Glomerular endothelial cell (primary cell): ENCODE measurements at places on chromosomes 7 and 10. TPM values are rescaled to one million over a fixed set of nuclear protein-coding genes. Genes with fewer than 3 reads are reported as not detected.

NANOS1 gene
- 0.82 and 2.8 TPM in 2 replicates for total RNA-seq

DNA sequence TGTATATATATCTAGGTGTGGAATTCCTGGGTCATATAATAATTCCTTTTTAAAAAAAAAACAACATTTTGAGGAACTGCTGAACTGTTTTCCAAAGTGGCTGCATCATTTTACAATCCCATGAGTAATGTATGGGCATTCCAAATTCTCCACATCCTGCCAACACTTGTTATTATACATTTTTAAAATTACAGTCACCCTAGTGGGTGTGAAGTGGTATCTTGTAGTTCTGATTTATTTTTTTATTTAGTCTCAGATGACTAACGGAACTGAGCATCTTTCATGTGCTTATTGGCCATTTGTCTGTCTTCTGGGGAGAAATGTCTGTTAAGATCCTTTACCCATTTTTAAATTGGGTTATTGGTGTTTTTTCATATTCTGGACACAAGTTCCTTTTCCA lies 12.0 kb upstream of the KLHL7 start:
- DNase-seq = no peak

DNA sequence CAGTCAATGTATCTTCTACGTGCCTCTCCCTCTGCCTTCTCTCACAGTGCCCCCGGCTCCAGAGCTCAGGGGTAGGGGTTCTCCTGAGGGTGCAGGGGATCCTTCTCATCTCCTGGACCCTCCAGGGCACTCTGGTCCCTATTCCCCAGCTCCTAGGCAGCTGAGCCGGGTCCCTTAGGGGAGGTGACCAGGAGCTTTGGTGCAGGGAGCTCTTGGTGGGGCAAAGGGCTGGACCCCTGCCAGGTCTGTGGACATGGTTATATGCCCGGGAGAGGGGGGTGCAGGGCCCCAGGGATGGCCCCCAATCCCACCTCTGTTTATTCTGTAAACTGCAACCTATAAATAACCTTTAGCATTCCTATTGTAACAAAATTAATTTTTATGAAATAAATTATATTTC lies 16.6 kb upstream of the SLC29A3 start:
- no peak for DNase-seq

GRCh38 chr10:12719365-12719764 lies 282.1 kb downstream of the CCDC3 start:
- DNase-seq = no peak

GRCh38 chr7:15131661-15132060 lies 229.1 kb upstream of the DGKB start:
- no peak for DNase-seq

CALML3 gene
- not detected in 2 replicates for total RNA-seq

SVIL gene
- 122 and 126 TPM in 2 replicates for total RNA-seq

DNA sequence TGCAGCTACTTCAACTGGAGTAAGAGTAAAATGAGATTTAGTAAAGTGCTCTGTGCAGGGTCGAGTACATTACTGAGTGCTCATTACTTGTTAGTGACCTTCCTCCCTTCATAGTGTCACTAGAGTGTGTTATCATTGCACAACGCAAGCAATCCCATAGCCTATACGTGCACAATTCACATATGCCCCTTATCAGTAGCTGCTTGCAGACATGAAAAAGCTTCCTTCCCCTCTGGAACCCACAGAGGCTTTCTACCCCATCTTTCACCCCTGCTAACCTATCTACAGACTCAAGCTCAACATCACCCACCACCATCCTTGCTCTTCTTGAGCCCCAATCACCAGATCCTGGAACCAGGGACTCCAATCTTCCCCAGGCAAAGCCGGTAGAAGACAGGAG lies 59.3 kb downstream of the C7orf25 start:
- no peak for DNase-seq

- no peak for DNase-seq
Observed at GRCh38 chr10:14698111-14698828, 76.4 kb downstream of the FAM107B start.

LIPM gene
- not detected in 2 replicates for total RNA-seq

HHEX gene
- 46.6 and 76.5 TPM in 2 replicates for total RNA-seq

DNA sequence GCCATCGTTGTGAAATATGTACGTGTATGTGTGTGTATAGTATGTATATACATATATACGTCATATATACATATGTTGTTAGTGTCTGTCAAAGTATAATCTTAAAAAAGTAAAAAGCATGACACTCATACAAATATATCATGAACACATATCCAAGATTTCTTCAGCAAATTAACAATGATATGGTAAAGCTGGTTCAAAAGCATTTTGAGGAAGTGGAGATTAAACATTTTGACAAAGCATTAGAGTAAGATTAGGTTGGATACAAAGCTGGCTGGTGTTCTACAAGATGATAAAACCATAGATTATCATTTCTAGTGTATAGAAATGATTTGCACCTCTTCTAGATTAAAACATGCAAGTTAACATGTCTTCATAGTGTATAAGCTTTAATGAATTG lies 771 bp upstream of the NUDCD3 start:
- DNase-seq = no peak

DNA sequence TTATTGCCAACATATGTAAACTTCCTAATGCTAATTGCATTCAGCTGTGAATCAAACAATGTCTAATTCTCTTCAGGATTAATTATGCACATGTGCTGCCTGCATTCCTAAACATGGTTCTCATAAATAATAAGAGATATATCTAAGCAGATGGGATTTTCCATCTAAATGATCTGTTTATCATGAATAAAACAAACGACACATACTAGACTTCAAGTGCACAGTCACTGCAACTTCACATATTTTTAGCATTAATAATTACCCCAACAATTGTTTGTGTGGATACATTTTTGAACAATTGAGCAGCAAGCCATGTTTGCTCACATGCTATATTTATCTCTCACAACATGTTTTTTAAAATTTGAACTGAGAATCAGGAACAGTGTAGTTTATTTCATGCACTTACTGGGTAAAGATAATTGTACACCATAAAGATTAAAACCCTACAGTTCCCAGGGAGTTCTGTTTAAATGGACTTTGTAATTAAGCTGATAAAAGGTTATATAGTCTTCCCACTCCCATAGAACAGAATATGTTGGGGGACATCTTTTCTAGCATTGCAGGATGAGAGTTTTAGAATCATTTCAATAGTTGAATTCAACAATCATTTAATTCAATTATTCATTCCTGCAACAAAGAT lies 378.5 kb downstream of the MDFIC start:
- DNase-seq = peak; percentile 2

NEBL gene
- 0.44 and 0.47 TPM in 2 replicates for total RNA-seq

GRCh38 chr7:91876391-91877133 lies 3.9 kb downstream of the MTERF1 start:
- no peak for DNase-seq

- no peak for DNase-seq
Observed at GRCh38 chr7:47479821-47480575, 101.9 kb downstream of the TNS3 start.

DNA sequence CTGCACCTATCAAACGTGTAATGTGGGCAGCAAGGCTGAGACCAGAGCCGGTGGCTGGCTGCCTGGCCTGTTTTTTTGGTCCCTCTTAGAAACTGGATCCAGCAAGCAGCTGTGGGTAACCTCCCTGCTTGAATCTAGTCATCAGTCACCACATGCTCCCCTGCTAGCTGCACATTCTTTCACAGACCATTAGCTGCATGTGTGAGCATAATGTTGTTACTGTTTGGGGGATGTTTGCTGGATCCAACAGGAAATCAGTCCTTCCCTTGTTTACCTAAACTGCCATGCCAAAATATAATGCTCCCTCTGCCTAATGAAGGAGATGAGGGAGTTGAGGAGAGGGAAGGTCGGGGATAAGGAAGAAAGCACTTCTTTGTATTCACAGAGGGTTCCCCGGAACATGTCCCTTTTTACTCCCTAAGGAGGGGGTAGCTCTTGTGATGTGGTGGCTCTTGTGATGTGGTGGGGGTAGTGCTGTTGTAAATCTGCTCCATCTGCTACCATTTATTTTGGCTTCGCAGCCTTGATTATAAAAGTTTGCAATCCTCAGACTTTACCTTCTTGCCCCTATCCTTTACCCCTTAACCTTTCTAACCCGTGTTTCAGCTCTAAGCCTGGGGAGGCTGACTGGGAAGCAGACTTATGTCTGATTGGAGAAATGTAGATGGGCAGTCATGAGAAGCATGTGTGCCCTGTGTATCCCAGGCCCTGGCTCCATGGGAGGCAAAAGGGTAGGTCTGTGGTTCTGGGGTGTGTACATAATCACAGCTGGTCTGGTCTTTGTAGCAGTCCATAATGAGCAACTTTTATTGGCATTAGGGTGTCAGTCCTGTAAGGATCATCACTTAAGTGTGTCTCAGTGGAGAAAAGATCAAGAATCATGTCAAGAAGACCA lies 20.8 kb downstream of the LOXL4 start:
- no peak for DNase-seq

SLC16A9 gene
- total RNA-seq = 1.5 and 4.6 TPM in 2 replicates

DNA sequence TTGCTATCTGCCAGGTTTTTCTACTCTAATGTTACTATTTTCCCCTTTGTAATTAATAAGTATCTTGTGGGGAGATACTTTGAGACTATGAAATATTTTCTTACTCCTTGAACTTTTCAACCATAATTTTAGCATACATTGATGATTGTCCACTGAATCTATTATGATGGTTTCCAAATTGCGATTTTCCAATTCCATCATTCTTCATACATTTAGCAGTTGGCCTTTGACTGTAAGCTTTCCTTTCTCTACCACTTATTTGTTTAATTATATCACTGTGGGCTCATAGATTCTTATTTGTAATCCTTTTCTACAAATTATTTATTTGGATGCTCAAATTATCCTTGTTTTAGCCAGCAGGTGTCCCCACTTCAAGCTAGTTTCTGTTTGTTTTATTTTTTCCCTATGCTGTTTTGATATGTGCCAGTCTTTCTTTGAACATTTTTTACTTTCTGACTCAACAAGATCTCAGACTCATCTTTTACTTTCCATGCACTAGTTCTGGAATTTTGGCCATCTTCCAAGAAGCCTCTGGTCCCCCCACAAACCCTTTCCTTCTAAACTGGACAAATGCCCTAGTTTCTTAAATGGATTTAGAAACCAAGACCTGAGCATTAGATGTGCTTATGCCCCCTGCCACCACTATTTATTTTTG lies 11.4 kb upstream of the MRPS16 start:
- no peak for DNase-seq

DNA sequence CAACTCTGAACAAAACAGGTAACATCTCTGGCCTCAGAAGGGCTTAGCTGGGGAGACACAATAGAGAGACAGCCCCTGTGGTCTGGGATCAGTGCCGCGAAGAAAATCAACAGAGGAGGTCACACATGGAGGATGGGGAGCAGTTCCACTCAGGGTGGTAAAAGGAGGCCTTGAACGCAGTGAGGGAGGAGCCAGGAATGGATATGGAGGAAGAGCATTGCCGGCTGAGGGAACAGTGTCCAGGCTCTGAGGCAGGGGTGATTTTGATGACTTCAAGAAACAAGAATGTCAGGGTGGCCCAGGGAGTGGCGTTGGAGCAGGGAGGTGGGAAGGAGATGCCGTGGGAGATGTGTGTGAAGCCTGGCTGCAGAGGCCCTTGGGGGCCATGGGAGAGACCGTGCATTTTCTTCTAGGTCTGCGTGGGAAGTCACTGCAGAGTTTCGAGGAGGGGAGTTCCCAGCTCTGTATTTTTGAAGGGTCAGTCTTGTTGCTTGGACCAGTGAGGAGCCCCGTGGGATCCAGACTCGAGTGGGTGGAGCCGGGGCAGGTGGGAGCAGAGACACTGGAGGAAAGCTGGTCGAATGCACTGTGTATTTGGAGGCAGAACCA lies 35.7 kb upstream of the SH2D4B start:
- DNase-seq = no peak

- no peak for DNase-seq
Observed at GRCh38 chr10:48973065-48973464, 33.4 kb upstream of the LRRC18 start.

SEMA4G gene
- total RNA-seq = 6.9 and 10.0 TPM in 2 replicates

DNA sequence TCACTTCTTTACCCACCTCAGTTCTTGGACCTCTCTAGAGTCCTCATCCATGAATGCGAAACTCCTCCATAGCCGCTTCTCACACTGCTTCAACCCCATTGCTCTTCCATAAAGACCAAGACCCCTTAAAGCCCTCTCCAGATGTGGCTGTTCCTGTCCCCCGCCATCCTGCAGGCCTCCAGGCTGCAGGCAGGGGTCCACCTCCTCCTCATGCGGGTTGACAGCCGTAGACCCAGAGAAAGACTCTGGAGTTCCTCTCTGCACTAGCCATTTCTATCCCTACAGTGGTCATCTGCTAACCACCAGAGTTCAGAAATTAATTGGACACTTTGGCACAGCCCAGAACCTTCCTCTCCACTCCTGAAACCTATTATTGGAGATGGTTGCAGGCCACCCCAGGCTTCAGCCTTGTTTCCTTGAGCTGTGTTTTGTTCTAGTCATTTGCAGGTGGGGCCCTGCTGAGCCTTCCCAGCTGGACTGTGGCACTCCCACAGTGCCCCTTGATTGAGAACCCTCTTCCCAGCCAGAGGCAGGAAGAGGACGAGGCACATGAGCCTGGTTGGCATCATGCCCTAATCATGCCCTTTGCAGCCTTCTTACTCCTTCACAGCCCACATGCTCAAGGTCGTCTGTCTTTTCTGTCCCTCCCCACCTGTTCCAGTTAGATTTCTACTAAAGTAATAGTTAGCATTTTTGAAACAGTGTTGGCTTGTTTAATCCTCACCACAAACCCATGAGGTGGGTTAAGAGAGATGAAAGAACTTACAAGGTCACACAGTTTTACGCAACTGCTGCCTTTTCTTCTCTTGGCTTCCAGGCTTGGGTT lies 23.9 kb downstream of the CUL1 start:
- DNase-seq = no peak

RTKN2 gene
- 0.29 TPM in 2 replicates for total RNA-seq

- DNase-seq = no peak
Observed at GRCh38 chr7:157751951-157752673, 415.3 kb downstream of the DNAJB6 start.

DNA sequence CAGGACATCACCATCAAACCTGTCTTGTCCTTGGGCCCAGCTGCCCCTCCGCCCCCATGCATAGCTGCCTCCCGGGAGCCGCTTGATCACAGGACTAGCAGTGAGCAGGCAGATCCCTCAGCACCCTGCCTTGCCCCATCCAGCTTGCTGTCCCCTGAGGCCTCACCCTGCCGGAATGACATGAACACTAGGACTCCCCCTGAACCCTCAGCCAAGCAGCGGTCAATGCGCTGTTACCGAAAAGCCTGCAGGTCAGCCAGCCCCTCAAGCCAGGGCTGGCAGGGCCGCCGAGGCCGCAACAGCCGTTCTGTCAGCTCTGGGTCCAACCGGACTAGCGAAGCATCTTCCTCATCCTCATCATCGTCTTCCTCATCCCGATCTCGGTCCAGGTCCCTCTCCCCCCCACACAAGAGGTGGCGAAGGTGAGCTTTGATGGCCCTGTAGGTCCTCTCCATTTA lies 5.2 kb upstream of the NOLC1 start:
- DNase-seq = no peak

NRF1 gene
- 12.2 and 14.6 TPM in 2 replicates for total RNA-seq

GRCh38 chr10:21924511-21924910 lies 79.0 kb downstream of the DNAJC1 start:
- DNase-seq = no peak

GRCh38 chr10:113450906-113451305 lies 101.9 kb upstream of the HABP2 start:
- DNase-seq = no peak

ZRANB1 gene
- 12.3 and 14.2 TPM in 2 replicates for total RNA-seq

HTR5A gene
- not detected in 2 replicates for total RNA-seq

GRCh38 chr7:156236936-156237599 lies 403.5 kb upstream of the RNF32 start:
- DNase-seq = no peak
